ENCODE measurements at places on chromosomes 16 and 17. TPM values are rescaled to one million over a fixed set of nuclear protein-coding genes. Genes with fewer than 3 reads are reported as not detected.
A peak's percentile ranks its signal among the peaks of the same experiment; 100 is the strongest.

GRCh38 chr16:54890381-54890780 is 40.3 kb upstream of the IRX5 start:
- no peak overlapping the region for H3K27ac ChIP-seq
- no peak overlapping the region for H3K4me3 ChIP-seq
- DNase-seq: no peak

DNA sequence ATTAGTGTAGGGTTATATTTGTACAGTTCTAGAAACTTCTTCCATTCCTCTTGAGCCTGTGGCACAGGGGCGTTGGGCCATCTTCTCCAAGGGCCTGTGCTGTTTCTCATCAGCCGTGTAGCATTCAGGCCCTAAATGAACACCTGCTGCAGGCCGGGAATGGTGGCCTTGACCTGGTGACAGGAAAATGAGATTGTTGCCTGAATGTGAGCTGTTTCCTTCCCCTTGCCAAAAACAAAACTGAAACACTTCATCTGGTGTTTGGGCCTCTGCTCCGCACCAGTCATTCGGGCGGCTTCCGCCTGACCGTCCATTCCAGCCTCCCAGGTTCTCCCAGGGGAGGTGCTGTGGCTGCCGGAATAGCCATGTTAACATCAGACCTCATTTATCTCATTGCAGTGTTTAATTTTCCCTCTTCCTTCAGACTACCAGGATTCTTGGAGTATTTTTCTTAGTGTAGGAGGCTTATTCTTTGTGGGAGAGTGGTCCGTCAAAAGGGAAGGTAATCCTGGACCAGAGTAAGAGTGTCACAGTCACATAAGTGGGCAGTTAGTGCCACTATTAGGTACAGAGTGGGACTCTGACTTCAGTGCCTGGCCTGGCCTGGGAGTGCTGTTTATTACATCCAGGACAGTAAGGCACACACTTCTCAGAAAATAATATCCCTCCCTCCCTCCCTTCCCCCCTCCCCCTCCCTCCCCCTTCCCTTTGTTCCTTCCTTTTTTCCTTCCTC is 61.9 kb downstream of the WWP2 start:
- no peak for DNase-seq
- peaks cover 7% of the 10 kb centered on the region for H3K4me1 ChIP-seq
- H3K27ac ChIP-seq: no peak overlapping the region
- no peaks in the 10 kb centered on the region for H3K27me3 ChIP-seq
- H3K4me3 ChIP-seq: no peak overlapping the region

WDR45B gene
- total RNA-seq: 98.2 TPM

GRCh38 chr17:15969463-15969862 is 24.5 kb downstream of the ADORA2B start:
- H3K4me3 ChIP-seq: no peak overlapping the region
- DNase-seq: no peak
- 0 out of 2 replicates have a peak, but pooled peaks cover 1% of the 10 kb centered on the region for H3K36me3 ChIP-seq
- no peaks in the 10 kb centered on the region for H3K27me3 ChIP-seq
- H3K27ac ChIP-seq: no peak overlapping the region

GRCh38 chr17:13635951-13636350 is 34.2 kb upstream of the HS3ST3A1 start:
- H3K27me3 ChIP-seq: no peaks in the 10 kb centered on the region
- no peak overlapping the region for H3K27ac ChIP-seq
- H3K4me3 ChIP-seq: no peak overlapping the region
- H3K4me1 ChIP-seq: peaks cover 2% of the 10 kb centered on the region
- no peaks in the 10 kb centered on the region for H3K36me3 ChIP-seq

TMEM220 gene
- 1.1 TPM for total RNA-seq

DNA sequence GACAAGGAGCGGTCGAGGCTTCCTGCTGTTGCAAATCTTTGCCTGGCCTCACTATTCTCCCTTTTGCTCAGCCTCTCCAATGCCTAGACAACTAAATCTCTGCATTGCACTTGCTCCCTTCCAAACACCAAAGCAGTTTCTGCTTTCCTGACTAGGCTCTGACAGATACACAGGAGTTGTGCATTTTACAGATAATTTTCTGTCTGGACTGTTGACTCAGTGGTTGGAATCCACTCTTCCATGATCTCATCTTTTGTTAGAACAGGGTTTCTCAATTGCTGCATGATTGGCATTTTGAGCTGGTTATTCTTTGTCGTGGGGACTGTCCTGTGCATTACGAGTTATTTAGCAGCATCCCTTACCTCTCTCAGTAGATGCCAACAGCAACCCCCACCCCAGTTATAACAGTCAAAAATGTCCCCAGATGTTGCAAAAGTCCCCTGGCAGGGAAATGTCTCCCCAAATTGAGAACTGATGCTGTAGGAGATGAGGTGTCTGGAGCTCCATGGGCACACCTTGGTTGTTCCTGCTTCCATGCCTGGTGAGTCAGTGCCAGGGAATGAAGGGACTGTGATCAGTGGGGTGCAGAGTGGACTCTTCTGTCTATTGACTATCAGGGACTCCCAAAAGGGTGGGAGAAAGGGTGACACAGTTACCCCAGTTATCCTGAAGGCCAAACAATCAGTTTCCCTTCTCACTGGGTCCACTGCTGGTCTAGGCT is 557.4 kb upstream of the PSMD7 start:
- H3K4me3 ChIP-seq: no peak overlapping the region
- no peaks in the 10 kb centered on the region for H3K27me3 ChIP-seq
- no peaks in the 10 kb centered on the region for H3K36me3 ChIP-seq
- no peak overlapping the region for H3K27ac ChIP-seq
- DNase-seq: no peak

DNA sequence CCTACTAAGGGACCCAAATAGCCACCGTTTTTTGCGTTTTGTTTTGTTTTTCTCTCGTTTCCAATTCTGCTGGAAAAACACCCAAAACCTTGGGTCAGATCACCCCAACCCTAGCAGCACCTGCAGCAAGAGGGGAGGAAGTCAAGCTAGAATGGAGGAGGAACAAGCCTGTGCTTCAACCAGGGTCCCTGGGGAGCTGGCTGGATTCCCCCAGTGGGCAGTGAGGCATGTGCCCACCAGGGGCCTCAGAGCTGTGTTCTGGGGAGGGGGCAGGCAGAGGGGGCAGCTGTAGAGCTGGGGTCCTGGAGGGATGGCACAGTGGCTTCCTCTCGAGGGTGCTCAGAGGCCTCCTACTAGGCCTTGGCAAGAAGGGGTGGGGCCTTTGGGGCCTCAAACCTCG is 6.5 kb downstream of the CD79B start:
- H3K4me3 ChIP-seq: no peak overlapping the region
- peaks cover 15% of the 10 kb centered on the region for H3K27me3 ChIP-seq
- no peak for DNase-seq
- H3K36me3 ChIP-seq: no peaks in the 10 kb centered on the region
- no peaks in the 10 kb centered on the region for H3K4me1 ChIP-seq

DNA sequence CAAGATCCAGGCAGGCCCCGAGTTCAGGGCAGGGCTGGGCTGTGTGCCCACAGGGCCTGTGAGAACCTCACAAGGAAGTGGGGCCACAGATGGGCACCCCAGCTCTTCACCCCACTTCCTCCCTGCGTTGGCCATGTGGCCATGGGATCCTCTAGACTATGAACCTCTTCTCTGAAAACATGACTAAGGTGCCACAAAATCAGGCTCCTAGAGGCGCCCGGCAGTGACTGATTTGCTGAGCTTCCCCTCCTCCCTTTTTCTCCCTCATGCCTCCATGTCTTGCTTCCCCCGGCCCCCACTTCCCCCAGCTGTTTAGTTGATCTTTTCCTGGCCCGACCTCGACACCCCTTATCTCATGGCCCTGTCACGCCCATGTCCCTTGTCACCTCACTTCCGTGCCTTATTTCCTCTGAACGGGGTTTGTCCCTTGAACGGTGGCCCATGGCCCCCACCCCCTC is 87.1 kb downstream of the KCNJ12 start:
- H3K4me3 ChIP-seq: no peak overlapping the region
- H3K27ac ChIP-seq: no peak overlapping the region
- H3K27me3 ChIP-seq: peaks cover 56% of the 10 kb centered on the region
- DNase-seq: no peak
- no peaks in the 10 kb centered on the region for H3K36me3 ChIP-seq

- no peak overlapping the region for H3K4me3 ChIP-seq
- H3K27me3 ChIP-seq: peaks cover 9% of the 10 kb centered on the region
- DNase-seq: no peak
Measured at GRCh38 chr17:81367171-81367570, 28.1 kb upstream of the BAHCC1 start.

CCL22 gene
- not detected for total RNA-seq

TIMP2 gene
- total RNA-seq: 43.9 TPM

GRCh38 chr16:68825427-68825826 is 17.9 kb upstream of the TANGO6 start:
- DNase-seq: no peak
- no peak overlapping the region for H3K27ac ChIP-seq
- H3K4me1 ChIP-seq: peaks cover 9% of the 10 kb centered on the region
- H3K36me3 ChIP-seq: no peaks in the 10 kb centered on the region
- H3K27me3 ChIP-seq: peaks cover 7% of the 10 kb centered on the region

HCRT gene
- not detected for total RNA-seq

DNA sequence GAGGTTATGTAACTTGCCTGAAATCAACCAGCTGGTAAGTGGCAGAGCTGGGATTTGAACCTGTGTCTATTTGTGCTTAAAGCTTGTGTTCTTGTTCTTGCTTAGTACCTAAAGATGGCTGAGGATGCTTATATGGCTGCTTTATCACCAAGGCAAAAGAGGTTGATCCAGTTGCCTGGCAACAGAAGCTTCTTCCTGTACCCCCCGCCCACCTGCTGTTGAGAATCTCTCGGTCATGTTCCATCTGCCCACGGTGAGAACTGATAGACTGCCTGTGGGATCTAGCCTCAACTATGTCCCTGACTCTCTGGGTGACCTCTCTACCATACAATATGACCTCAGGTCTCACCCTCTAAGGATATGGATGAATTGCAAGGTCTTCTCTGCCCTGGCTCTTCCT is 60.7 kb downstream of the ABCC6 start:
- peaks cover 3% of the 10 kb centered on the region for H3K36me3 ChIP-seq
- no peaks in the 10 kb centered on the region for H3K4me1 ChIP-seq
- no peak overlapping the region for H3K27ac ChIP-seq

NOD2 gene
- not detected for total RNA-seq

- H3K4me3 ChIP-seq: peak within 1 kb of the TSS; percentile 92
- H3K36me3 ChIP-seq: no peaks in the 10 kb centered on the region
- peak within 1 kb of the TSS; percentile 92 for H3K27ac ChIP-seq
- H3K4me1 ChIP-seq: peaks cover 15% of the 10 kb centered on the region
- no peaks in the 10 kb centered on the region for H3K27me3 ChIP-seq
Measured at GRCh38 chr16:2474877-2475412, at the start of gene TBC1D24. TSS of gene TBC1D24 (plus strand) at chr16:2475127. CDS start at chr16:2496149, 21,022 bp downstream.

DNA sequence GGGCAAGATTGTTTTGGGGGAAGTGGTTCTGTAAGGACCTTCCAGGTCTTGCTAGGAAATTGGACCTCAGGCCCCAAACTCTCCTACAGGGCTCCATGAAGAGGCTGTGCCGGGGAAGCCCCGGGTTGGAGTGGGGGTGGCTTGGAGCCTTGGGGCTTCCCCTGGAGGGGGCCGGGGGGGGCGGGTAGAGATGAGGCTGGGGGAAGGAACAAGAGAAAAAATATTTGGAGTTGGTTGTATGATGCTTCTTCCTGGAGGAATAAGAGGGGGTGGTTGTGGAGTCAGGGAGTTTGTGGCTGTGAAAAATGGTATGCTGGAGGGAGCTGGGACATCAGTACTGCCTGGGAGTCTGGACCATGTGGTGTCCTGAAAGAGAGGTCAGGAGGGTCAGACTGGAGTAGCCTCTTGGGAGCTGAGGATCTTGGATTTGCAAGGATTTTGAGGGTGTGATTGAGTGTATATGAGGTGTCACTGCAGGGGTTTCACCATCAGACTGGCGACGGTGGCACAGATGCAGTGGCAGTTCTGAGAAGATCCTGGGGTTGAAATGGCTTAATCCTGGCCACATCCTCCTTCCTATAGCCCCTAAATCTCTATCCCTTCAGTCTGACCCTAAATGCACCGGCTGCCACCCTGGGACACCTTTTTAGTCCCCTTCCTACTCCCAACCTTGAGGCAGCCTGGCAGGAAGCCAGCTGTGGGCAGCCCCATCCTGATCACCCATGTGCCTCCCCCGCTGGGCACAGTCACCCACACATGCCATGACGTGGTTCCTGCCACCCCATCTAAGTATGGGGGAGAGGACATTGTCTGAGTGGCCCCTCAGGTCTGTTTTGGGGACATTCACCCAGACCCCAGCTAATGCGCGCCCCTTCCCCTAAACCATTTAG is 10.9 kb downstream of the RARA start:
- no peaks in the 10 kb centered on the region for H3K27me3 ChIP-seq
- no peaks in the 10 kb centered on the region for H3K36me3 ChIP-seq
- peaks cover 68% of the 10 kb centered on the region for H3K4me1 ChIP-seq
- H3K4me3 ChIP-seq: peak overlapping the region; percentile 73
- DNase-seq: no peak

TBC1D3C gene
- total RNA-seq: not detected

GRCh38 chr16:30369938-30370455 is 297 bp downstream of the TBC1D10B start:
- H3K27me3 ChIP-seq: no peaks in the 10 kb centered on the region
- DNase-seq: no peak
- peak overlapping the region; percentile 86 for H3K4me3 ChIP-seq
- H3K27ac ChIP-seq: peak overlapping the region; percentile 82
- peaks cover 3% of the 10 kb centered on the region for H3K4me1 ChIP-seq

GRCh38 chr16:71407731-71408130 is 34.1 kb downstream of the TLE7 start:
- DNase-seq: no peak
- H3K27me3 ChIP-seq: peaks cover 14% of the 10 kb centered on the region
- H3K4me1 ChIP-seq: no peaks in the 10 kb centered on the region
- H3K36me3 ChIP-seq: no peaks in the 10 kb centered on the region

DNA sequence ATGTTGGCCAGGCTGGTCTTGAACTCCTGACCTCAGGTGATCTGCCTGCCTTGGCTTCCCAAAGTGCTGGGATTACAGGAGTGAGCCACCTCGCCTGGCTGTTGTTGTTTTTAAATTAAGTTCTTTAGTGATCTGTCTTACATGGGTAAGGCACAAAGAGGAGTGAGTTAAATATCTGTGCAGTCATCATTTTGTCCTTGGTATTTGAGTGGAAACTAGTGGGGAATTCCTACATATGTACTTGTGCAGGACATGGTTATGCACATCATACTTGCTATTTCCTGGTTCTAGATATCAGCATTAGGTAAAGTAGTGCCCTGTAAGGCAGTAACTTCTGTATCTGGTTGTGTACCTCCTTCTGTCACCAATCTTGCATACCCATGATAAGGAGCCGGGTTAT is 3.7 kb downstream of the KPNB1 start:
- H3K36me3 ChIP-seq: peaks cover 47% of the 10 kb centered on the region
- H3K4me1 ChIP-seq: peaks cover 5% of the 10 kb centered on the region
- no peak overlapping the region for H3K4me3 ChIP-seq
- no peak overlapping the region for H3K27ac ChIP-seq
- H3K27me3 ChIP-seq: no peaks in the 10 kb centered on the region

- H3K4me1 ChIP-seq: peaks cover 26% of the 10 kb centered on the region
- peaks cover 11% of the 10 kb centered on the region for H3K36me3 ChIP-seq
- H3K27me3 ChIP-seq: no peaks in the 10 kb centered on the region
- H3K27ac ChIP-seq: peak within 1 kb of the TSS; percentile 95
- DNase-seq: peak; percentile 77
- peak within 1 kb of the TSS; percentile 74 for H3K4me3 ChIP-seq
Measured at GRCh38 chr16:27313422-27314160, at the start of gene IL4R. TSS of gene IL4R (plus strand) at chr16:27313974. CDS start at chr16:27340204, 26,230 bp downstream.

GRCh38 chr17:9886141-9886930 is 18.7 kb downstream of the RCVRN start:
- H3K4me1 ChIP-seq: no peaks in the 10 kb centered on the region
- DNase-seq: no peak
- H3K36me3 ChIP-seq: no peaks in the 10 kb centered on the region
- H3K27me3 ChIP-seq: no peaks in the 10 kb centered on the region
- H3K4me3 ChIP-seq: no peak overlapping the region
